ENCODE measurements at places on chromosomes 13 and 19.

- no peak for DNase-seq
These were observed 5.8 kb upstream of the HSPH1 start for GRCh38 chr13:31167490-31167889.

DNA sequence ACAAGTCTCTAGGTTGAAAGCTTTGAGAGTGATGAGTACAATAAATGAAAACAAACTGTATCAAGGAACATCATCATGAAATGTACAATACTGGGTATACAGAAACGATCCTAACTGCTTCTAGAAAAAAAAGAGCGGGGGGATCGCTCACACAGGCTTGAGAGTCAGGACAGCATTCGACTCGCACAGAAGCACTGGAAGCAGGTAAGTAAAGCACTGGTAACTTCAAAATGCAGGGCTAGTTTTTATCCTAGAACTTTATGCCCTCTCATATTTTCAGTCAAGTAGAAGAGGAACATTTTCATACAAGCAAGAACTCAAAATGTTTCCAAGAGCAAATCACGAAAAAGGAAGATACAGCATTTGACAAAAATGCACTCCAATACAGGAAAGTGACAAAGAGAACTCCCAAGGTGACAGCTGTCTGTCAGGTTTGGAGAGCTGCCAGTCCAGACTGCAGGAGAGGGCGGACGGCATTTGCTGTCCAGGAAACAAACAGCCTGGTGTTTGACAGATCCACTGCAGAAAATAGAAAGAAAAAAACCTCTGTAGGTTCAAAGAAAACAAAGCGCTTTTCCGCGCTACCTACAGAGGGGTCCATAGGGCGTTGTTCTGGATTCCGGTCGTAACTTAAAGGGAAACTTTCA is 58.2 kb upstream of the XPO4 start:
- DNase-seq, result no peak

- no peak for DNase-seq
These were observed 39.2 kb downstream of the FLT1 start for GRCh38 chr13:28455580-28456194.

- no peak for DNase-seq
These were observed 66.3 kb downstream of the KCTD15 start for GRCh38 chr19:33862981-33863380.

DNA sequence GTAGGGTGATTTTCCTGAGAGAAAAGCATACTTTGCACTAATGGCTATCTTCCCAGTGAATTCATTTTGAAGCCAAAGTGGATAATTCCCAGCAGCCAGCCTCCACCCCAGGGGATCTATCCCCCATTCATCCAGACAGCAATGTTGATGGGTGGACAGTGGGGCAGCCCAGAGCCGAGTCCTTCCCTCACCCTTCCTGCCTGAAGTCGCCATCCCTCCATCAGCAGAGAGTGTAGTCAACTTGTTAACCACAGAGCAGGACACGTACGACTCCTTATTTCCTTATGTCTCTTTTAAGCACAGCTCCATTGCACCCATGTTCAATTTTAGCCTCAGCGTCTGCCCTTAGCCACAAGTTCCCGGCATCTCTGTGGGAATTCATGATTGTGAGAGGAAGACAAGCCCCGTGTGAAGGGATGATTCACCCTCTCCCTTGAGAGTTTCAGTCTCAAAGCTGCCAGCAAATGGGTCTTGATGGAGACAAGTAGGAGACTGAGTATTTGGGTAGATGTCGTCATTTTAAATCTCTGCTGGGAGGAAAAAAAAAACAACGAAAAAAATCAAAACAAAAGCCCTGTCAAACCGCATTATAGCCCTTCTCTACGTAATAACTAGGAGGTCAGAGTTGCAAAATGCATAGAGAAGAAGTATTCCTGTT is 58.3 kb upstream of the MEDAG start:
- DNase-seq, result no peak

DNA sequence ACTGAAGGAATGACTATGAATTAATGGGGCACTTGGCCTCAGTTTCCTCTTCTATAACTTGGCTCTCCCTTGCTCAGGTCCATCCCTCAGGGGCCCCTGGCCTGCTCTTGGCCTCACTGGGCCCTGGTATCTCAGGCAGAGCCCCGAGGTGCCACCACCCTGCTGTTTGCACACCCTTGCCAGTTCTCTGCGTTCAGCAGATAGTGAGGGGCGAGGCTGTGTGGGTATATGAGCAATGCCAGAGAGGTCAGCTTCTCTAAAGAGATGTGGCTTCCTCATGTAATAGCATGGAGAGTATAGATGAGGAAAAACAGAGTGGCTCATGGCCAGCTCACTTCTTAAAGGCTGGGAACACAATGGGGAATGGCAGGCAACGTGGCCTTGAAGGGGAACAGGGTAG is 76.1 kb downstream of the CYSLTR2 start:
- no peak for DNase-seq

- no peak for DNase-seq
These were observed 205.5 kb downstream of the DCLK1 start for GRCh38 chr13:35925669-35926068.

- DNase-seq, result peak; percentile 60
These were observed 33.7 kb downstream of the VSTM1 start for GRCh38 chr19:54029930-54030490.

GRCh38 chr13:97018029-97018819 is 23.9 kb upstream of the OXGR1 start:
- no peak for DNase-seq

DNA sequence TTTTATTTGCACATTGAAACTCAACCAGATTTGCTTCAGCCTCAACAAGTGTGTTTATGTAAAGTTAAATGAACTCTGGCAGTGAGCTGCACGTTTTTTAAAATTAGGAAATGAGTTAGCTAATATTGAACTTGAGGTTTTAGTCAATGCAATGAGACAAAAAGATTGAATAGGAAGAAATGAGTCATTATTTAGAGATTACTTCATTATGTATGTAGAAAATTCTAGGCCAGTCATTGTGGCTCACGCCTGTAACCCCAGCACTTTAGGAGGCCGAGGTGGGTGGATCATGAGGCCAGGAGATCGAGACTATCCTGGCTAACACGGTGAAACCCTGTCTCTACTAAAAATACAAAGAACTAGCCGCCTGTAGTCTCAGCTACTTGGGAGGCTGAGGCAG is 22.8 kb upstream of the CD70 start:
- DNase-seq, result no peak

DNA sequence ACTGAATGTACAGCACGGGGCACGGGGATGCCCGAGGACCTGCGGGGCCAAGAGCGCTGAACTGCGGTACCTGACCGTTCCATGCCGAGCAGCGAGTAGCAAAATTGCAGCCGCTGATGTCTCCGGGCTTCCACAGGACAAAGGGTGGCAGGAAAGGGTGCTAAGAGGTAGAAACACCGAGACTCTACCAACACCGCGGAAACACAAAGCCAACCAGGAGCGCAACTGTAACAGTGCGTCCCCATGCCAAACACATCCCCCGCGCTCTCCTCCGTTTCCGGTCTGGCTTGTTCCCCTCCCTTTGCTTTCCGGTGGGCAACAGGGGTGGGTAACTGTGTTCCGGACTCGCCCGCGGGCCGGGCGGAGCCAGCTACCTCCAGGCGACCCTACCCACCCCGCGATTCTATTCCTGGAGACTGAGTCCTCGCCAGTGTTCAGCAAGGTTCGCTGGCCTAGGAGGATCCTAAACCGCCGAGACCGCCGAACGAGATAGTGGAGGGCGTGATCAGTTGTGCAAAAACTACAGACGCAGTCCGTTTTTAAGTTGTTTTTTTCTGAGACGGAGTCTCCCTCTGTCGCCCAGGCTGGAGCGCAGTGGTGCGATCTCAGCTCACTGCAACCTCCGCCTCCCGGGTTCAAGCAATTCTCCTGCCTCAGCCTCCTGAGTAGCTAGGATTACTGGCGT is 34.9 kb upstream of the NEK3 start:
- peak; percentile 95 for DNase-seq

GRCh38 chr13:35724446-35724845 is 248.0 kb upstream of the MAB21L1 start:
- no peak for DNase-seq

DNA sequence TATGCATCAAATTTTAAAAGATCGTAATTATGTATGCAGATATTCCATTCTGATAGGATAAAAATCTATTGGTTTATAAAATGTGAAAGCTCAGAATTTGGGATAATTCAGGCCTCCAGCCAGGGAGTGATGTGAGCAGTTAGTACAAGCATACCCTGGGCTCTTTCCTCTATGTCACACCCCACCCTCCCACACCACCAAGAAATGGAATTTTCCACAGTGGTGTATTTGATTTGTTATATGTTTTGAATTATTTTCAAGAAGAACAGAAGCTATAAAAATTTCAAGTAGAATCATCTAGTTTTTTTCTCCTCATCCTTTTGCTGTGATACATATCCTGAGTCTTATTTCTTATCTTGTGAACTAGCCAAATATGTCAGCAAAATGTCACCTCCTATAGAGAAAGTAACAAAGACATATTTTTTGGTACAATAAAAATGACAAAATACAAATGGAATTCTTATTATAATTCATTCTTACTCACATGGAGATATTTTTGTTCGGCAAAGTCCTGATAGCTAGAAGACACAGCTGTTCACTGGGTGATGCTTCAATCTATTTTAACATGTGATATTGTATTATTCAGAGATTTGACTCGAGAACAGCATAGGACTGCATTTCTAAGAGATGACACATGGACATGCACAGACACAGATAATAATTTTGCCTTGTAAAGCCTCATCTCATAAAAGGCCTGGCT is 61.2 kb upstream of the FRY start:
- no peak for DNase-seq

GRCh38 chr19:30371960-30372824 is at the start of gene ZNF536:
Gene ZNF536, plus strand, starts transcription at chr19:30372384. Its CDS starts 71,179 bp downstream, at chr19:30443563.
- DNase-seq, result no peak

DNA sequence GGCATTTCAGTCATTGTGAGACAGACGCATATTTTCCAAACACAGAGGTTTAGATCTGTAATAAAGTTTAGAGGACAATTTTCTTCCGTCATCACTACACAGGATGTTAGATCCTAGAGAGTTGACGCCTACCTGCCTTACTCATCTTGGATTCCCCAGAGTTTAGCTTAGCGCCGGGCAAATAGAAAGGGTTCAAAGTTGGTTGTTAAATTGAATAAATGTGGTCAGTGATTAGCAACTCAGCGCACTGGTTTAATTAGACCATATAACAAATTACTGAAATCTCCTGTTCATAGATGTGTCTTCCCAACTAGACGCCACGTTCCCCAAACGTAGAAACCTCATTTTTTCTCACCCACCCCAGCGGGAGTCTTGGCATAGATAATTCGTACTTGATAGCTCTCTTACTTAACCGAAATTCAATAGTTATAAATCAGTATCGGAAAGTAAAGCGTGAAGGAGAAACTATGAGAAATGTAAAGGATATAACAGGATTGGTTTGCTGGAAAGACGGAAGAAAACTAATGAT is 726 bp upstream of the UFM1 start:
- DNase-seq, result peak; percentile 20

DNA sequence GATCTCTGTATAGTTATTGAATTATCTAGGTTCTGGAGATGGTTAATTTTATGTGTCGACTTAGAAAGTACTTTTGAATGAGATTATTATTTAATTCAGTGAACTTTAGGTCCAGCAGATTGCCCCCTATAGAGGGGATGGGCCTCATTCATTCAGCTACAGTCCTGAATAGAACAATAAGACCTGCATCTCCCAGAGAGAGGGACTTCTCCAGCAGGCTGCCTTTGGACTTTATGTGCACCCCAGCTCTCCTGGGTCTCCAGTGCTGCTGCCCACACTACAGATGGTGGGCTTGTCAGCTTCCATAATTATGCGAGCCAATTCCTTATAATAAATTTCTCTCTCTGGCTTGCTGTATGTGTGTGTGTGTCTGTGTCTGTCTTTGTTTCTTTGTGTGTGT is 39.3 kb upstream of the KL start:
- no peak for DNase-seq

DNA sequence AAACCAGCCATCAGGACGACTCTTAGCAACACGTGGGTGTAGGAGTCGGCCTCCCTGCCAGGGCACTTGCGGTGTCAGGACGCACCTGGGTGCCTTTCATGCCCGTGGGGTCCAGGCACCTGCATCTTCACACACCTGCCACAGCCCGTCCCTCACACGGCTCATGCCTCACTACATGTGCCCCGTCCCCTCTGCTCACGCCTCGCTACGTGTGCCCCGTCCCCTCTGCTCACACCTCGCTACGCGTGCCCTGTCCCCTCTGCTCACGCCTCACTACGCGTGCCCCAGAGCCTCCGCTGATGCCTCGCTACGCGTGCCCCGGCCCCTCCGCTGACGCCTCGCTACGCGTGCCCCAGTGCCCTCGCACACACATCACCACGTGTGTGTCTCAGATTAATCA is 58.0 kb upstream of the F7 start:
- DNase-seq, result no peak

DNA sequence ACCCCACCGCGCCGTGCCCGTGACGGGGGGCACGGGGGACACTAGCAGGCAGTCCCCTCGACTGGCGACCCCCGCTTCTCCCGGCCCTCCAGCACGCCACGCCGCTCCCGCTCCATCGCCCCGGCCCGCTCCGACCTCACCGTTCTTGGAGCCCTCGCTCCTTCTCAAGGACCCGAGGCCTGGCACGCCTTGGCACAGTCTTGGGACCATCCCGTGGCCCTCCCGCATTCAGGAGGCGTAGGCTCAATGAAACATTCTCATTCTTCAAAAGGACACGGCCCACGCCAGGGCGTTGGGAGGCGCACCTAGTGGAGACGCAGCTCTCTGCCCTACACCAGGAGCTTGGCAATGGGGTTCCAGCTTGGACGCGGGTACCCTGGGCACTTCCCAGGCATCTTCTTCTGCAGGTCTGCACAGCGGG is 473 bp upstream of the CERS1 start:
- DNase-seq, result no peak

- no peak for DNase-seq
These were observed 482.5 kb upstream of the SPRY2 start for GRCh38 chr13:80823472-80823871.

DNA sequence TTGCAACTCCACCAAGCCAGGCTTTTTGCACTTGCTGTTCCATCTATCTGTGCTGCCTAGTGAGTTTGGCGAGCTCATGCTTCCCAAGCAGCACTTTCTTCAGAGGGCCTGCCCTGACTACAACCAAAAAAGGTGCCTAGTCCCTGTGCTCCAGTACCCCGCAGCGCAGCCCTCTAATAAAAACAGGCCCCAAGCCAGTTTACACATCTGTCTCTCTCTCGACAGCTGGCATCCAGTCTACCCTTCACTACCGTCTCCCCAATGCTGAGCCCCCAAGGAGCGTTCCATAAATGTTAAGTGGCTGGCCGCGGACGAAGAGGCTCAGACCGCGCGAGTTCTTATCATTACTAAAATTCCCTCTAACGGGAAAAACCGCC is 512 bp downstream of the MED4 start:
- DNase-seq, result no peak

- DNase-seq, result no peak
These were observed 124.0 kb upstream of the FNDC3A start for GRCh38 chr13:48851707-48852106.

All from activated naive CD4-positive, alpha-beta T cell treated with anti-CD3 and anti-CD28 coated beads, Interleukin-2, amount 50 U/mL, for 72 hours (primary cell).